NCI-H446 treated with DMSO at 0.1 percent for 48 hours (cell line): ENCODE measurements at places on chromosomes 3 and 15.

- no peak for DNase-seq
These were observed 10.2 kb upstream of the CA12 start for GRCh38 chr15:63391669-63392360.

DNA sequence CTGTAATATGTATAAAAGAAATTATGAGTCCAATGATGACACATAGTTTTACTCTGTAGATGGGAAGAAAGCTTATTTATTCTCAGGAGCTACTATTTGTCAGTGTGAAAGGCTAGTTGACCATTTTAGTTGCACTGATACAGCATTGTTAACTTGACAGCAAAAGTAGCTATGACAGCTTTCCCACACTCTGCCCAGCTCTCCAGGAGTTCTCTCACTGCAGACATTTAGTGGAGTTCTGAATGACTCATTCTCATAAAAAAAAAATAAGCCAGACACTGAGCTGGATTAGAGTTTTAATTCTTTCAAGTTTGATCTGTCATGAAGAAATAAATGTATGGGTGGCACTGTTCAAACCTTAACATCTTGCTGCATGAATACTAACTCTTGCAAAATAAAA is 77.2 kb upstream of the CFAP20DC start:
- no peak for DNase-seq

GRCh38 chr3:152457500-152458375 is 189.0 kb downstream of the MBNL1 start:
- no peak for DNase-seq

DNA sequence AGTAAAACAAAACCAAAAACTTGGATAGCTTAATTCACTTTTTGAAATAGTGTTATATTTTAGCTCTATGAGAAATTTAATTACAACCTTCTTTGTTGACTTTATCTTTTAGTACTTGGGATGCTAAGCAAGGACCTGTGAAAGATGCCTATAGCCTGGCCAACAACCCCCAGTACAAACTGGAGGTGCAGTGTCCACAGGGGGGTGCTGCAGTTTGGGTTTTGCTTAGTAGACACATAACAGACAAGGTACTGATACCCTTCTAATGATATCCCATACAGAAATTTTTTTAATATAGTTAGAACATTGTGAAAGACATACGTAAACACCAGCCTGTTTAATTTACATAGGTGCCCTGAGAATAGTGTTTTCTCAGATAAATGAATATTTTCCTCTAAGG is 35.3 kb downstream of the CAPN7 start:
- DNase-seq = no peak

GRCh38 chr3:40615110-40615915 is 90.6 kb downstream of the ZNF621 start:
- DNase-seq = peak; percentile 20

GRCh38 chr15:46416544-46416943 is 781.7 kb downstream of the SQOR start:
- DNase-seq = no peak

GRCh38 chr3:9397332-9397905 is at the start of gene SETD5:
Gene SETD5, plus strand, starts transcription at chr3:9397615. Its CDS starts 31,324 bp downstream, at chr3:9428939.
- DNase-seq = peak; percentile 85

DNA sequence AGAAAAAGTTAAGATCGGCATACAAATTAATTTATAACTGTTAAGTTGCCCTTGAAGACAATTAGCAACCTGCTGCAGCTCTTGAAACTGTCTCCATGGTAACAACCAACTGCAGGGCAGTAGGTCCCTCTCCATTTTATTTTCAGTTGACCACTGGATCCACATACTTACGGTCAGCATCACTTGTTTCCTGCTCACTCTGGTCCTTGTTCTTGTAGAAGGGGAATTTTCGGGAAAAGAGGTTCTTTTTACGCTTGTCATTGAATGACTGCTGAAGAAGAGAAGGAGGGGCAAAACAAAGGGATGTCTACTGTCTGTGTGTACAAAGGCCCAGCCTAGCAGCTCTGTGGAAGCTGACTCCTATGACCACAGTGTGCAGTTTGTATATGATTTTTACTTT is 46.8 kb upstream of the MELTF start:
- DNase-seq = no peak

DNA sequence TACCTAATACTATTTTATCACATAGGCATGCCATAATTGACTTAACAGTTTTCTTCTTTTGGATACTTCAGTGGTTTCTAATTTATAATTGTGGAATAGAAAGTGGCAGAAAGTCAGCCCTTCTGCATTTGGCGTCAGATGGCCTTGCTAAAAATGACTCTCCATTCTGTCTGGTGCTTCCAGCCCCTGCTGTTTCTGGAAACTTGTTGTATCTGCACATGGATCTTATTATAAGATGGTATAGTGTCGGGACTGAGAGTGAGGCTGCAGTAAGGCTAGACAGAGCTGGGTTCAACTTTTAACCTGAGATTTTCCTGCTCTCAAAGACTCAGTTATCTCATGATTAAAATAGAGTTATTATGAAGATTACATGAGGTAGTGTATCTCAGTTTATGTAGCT is 74.8 kb upstream of the WDR72 start:
- DNase-seq = peak; percentile 68

GRCh38 chr3:131360191-131360755 is 21.3 kb upstream of the NUDT16 start:
- no peak for DNase-seq

- DNase-seq = no peak
These were observed 193.4 kb downstream of the ZNF621 start for GRCh38 chr3:40718209-40718608.

GRCh38 chr3:67798412-67798811 is 144.0 kb upstream of the SUCLG2 start:
- no peak for DNase-seq

DNA sequence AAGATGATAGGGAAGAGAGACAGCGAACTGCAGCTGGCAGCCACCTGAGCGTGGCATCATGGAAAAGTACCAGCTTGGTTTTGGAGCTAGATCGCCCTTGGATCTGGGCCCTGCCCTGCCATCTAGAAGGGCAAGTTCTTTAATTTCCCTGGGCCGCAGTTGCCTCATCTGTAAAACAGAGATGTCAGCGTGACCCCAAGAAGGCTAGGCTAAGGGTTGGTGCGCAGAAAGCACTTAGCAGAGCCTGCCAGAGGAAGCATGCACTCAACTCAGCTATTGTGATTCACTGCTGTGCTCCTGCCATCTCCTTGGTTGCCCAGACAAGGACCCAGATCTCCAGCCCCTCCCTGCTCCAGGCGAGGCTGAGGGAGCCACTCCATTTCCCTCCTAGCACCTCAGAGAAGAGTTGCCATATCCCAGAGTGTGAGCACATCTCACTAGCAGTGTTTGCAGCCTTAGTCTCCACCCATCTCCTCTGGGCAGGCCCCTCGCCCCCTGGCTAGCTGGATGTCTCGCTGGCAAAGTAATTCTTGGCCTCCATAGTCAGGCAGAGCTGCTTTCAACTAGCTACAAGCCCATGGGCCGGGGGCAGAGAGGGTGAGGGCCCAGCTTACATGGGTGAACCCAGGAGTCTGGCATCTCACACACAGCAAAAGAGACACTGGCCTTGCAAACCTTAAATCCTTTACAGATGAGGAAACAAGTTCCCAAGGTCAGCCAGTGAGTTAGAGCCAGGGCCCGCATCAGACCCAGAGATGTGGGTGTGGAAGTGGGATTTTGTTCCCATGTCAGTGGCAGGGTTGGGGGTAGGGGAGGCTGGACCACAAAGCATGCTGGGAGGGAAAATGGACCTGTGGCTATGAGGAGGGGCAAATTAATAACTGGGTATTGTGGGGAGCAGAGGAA is 280.7 kb upstream of the TLE3 start:
- DNase-seq = no peak

GRCh38 chr15:99110581-99111320 is 5.9 kb downstream of the SYNM start:
- DNase-seq = no peak

- no peak for DNase-seq
These were observed 20.2 kb downstream of the CCR1 start for GRCh38 chr3:46187876-46188275.

DNA sequence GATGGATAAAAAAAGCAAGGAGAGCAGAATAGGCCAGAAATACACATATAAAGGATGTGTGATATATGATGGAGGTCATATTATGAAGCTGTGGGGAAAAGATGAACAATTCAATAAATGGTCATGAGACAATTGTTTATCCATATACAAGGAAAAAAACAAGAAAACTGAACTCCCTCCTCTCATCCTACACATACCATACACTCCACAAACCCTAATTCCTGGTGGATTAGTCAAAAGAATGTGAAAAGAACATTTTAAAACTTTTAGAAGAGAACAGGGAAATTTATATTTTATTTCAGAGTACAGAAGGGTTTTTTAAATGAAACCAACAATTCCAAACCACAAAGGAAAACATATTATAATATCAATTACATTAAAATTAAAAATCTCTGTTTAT is 34.5 kb upstream of the NR2E3 start:
- no peak for DNase-seq
